Cardiac muscle cell (in vitro differentiated cells and primary cell): ENCODE measurements at places on chromosomes 16 and 17.

DNA sequence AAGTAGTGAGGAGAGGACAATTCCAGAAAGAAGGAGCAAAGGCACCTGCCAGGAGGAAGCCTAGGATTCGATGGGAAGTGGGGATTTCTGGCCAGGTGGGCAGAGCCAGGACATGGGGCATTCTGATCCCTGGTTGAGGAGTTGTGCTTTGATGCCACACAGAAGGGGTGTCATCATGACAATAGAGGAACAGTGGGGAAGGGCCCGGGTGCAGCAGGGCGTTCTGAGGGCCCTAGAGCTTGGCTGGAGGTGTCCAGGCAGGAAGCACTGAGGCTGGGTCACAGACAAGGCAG is 4.3 kb downstream of the EVPLL start:
- H3K27me3 ChIP-seq, result no peaks in the 10 kb centered on the region
- DNase-seq, result no peak
- no peak overlapping the region for H3K27ac ChIP-seq
- no peaks in the 10 kb centered on the region for H3K36me3 ChIP-seq

GRCh38 chr17:79752175-79752574 is 21.4 kb downstream of the ENPP7 start:
- H3K27ac ChIP-seq, result no peak overlapping the region
- H3K4me3 ChIP-seq, result no peak overlapping the region
- peaks cover 58% of the 10 kb centered on the region for H3K27me3 ChIP-seq
- H3K36me3 ChIP-seq, result no peaks in the 10 kb centered on the region
- no peak for DNase-seq

DNA sequence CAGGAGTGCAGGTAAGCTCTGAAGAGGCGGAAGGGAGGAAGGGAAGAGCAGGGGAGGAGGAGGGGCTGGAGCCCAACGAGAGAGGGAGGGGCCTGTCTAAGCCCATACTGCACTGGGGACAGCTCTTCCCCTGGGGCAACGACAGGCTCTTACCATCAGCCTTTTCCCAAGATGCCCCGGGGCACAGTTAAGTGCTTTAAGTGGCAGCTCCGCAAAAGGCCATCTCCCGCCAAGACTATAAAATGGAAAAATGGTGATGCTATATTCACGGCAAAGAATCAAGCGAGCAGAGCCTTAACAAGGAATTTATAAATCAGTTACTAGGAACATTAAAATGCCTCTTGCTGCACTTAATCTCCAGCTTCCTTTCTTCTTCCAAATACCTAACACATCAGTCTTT is 110.2 kb upstream of the NLRP1 start:
- peak; percentile 72 for DNase-seq
- H3K36me3 ChIP-seq, result no peaks in the 10 kb centered on the region
- no peaks in the 10 kb centered on the region for H3K27me3 ChIP-seq
- no peak overlapping the region for H3K27ac ChIP-seq
- no peak overlapping the region for H3K4me3 ChIP-seq

DNA sequence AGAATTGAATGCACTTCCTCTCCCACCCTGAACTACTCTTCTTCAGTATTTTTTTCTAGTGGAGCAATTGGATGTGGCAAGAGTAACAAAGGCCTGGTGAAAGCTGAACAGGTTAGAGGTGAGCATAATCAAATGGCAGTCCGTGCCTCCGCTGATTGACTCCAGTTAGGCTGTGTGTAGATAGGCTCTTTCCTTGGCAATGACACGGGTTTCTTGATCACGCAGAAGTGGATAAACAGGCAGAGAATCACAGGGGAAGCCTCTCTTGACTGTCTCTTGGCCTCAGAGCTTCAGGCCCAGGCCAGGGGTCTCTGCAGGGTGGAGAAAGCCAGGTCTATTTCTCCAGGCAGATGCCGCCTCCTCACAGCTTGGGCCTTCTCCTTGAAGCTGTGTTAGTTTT is 4.2 kb downstream of the CD300LB start:
- no peaks in the 10 kb centered on the region for H3K36me3 ChIP-seq
- no peak overlapping the region for H3K4me3 ChIP-seq
- no peak for DNase-seq
- H3K4me1 ChIP-seq, result no peaks in the 10 kb centered on the region

DNA sequence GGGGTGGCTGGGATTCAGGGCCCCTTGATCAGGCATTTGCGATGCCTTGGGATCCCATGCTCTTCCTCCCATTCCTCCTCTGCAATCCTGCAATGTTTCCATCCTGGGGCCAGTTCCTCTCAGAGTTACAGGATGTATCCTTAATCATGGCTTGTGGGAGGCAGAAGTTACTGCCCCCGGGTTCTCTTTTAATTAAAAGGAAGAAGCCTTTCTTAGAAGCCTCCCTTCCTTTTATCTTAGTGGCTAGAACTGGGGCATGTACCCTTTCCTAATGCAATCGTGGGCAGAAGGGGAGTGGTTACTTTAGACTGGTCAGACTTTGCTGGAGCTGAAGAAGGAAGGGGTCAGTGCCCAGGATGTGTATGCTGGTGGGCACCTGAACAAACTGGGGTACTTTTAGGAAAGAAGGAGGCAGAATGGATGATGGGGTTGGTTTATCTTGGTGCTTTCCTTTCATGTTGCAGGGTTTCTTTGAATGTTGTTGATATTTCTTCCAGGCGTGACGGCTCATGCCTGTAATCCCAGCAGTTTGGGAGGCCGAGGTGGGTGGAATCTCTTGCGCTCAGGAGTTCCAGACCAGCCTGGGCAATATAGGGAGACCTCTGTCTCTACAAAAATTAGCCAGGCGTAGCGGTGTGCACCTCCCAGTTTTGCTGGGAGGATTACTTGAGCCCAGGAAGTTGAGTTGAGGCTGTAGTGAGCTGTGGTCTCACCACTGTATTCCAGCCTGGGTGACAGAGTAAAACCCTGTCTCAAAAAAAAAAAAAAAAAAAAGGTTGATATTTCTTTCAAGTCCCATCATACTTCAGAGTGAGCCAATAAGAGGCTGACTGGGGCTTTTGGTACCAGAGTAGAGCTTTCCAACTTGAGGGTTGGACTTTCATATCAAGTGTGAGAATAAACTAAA is 13.2 kb upstream of the SPN start:
- H3K27ac ChIP-seq, result no peak overlapping the region
- no peaks in the 10 kb centered on the region for H3K4me1 ChIP-seq
- no peak overlapping the region for H3K4me3 ChIP-seq
- no peak for DNase-seq

DNA sequence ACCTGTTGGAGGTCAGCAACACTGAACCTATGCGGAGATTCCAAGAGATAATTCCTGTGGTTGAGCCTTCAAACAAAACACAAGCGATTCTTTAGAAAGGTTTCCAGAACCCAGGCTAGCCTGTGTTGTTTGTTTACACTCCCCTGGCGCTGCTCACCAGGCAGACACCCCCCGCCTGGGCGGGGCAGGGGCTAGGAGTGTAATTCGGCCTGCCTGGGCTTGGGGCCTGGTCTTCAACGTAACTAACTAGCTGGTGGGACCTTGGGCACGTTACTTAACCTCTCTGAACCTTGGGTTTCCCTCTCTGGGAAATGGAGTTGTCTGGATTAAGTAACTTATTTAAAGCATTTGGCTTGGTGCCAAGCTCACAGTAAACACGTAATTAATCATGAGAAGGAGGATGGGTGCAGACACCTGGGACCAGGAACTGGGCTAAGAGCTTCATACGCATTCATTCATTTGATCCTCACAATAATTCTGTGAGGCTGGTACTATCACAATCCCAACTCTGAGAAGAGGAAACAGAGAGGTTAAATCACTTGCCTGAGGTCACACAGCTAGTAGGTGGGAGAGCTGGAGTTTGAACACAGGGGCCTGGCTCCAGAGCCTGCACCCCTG is 7.6 kb upstream of the ARHGAP27 start:
- no peaks in the 10 kb centered on the region for H3K27me3 ChIP-seq
- DNase-seq, result peak; percentile 14
- no peak overlapping the region for H3K27ac ChIP-seq
- no peak overlapping the region for H3K4me3 ChIP-seq

DNA sequence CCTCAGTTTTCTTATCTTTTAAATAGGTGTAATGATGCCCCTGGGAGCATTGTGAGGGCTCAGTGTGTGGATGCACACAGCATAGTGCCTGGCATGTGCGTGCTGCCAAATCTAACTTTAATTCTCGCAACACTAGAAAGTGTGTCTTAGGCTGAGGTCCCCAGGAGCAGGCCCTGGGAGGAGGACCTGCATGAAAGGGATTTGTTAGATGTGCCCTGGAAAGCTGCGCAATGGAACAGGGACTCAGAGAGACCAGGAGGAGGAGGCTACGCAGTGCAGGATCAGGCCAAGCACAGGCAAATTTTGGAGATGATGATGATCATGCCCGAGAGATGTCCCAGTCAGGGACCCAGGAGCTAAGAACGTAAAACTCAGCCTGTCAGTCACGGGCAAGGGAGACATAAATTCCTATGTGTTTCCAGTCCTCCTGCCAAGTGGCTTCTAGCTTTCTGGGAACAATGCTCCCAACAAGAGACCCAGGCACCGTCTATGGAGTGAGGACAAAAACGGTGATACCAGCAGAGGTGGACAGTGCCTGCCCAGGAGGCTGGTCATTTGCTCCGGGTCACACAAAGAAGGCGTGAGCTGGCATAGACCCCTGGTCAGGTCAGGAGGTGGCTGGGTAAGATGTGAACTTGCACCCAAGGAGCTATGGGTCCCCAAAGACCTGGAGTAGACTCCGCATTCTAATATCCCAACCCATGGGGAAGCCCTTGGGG is 352.2 kb upstream of the TNRC6C start:
- no peak overlapping the region for H3K4me3 ChIP-seq
- no peaks in the 10 kb centered on the region for H3K36me3 ChIP-seq
- H3K27ac ChIP-seq, result no peak overlapping the region
- DNase-seq, result no peak

DNA sequence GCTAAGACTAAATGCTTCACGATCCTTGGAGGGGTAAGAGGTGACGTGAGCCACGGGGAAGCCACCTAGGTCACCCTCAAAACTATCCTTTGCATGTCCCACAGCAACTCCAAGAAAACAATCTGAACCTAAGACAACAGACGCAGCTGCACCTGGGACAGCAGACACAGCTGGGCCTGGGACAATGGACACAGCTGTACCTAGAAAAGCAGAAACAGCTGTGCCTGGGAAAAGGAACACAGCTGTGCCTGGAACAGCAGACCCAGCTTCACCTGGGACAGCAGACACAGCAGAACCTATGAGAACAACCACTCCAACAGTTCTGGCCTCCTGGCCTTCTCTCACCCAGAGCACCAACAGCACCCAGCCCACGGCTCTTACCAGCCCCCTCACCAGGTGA is 11.7 kb upstream of the CD300LD start:
- H3K27me3 ChIP-seq, result no peaks in the 10 kb centered on the region
- DNase-seq, result no peak
- no peak overlapping the region for H3K4me3 ChIP-seq
- no peaks in the 10 kb centered on the region for H3K36me3 ChIP-seq
- no peak overlapping the region for H3K27ac ChIP-seq

DNA sequence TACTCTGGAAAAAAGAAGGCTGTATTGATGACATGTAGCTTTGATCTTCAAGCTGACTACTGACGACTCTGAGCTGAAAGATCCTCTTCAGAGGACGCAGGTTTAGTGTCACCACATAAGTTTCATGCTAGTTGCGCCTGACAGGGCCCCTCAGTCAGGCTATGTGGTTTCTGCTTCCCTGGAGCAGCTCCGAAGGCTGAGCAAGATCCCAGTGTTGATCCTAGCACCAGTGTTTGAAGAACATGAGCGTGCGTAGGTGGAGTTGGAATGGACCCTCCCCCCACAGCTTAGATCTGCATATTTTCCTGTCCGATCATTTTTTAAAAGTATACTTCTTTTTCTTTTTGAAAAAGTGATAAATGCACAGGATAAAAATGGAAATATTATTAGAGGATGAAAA is 17.3 kb downstream of the BANP start:
- no peak overlapping the region for H3K4me3 ChIP-seq
- H3K4me1 ChIP-seq, result no peaks in the 10 kb centered on the region
- H3K36me3 ChIP-seq, result no peaks in the 10 kb centered on the region
- no peaks in the 10 kb centered on the region for H3K27me3 ChIP-seq

- no peak overlapping the region for H3K27ac ChIP-seq
- no peak for DNase-seq
- no peak overlapping the region for H3K4me3 ChIP-seq
These were observed 17.1 kb downstream of the MINK1 start for GRCh38 chr17:4850246-4850645.

GRCh38 chr17:45686250-45686649 is 97.9 kb upstream of the CRHR1 start:
- DNase-seq, result no peak
- no peaks in the 10 kb centered on the region for H3K4me1 ChIP-seq
- H3K27ac ChIP-seq, result no peak overlapping the region

GRCh38 chr16:54425681-54426552 is 139.3 kb upstream of the IRX3 start:
- H3K27ac ChIP-seq, result no peak overlapping the region
- H3K4me3 ChIP-seq, result no peak overlapping the region
- DNase-seq, result no peak
- no peaks in the 10 kb centered on the region for H3K27me3 ChIP-seq

GRCh38 chr16:23920899-23921298 is 85.1 kb downstream of the PRKCB start:
- no peaks in the 10 kb centered on the region for H3K36me3 ChIP-seq
- no peak for DNase-seq
- no peaks in the 10 kb centered on the region for H3K4me1 ChIP-seq
- H3K27me3 ChIP-seq, result no peaks in the 10 kb centered on the region

DNA sequence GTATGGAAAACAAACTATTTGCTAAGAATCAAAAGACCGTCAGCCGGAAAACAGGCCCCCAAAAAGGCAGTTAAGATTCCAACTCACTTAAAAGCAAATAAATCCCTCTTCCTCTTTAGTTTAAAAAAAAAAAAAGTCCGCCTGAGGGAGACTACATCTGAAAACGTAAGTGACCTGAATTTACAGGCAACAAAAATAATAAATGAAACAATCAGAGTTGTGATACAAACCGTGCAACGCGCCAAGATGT is 1.1 kb downstream of the KANSL1 start:
- H3K27ac ChIP-seq, result peak overlapping the region; percentile 98
- H3K4me1 ChIP-seq, result peaks cover 41% of the 10 kb centered on the region
- no peaks in the 10 kb centered on the region for H3K27me3 ChIP-seq
- no peak for DNase-seq
- no peaks in the 10 kb centered on the region for H3K36me3 ChIP-seq

GRCh38 chr17:66177048-66177447 is 14.9 kb downstream of the CEP112 start:
- no peaks in the 10 kb centered on the region for H3K27me3 ChIP-seq
- no peak overlapping the region for H3K4me3 ChIP-seq
- DNase-seq, result no peak

- no peaks in the 10 kb centered on the region for H3K4me1 ChIP-seq
- peak; percentile 45 for DNase-seq
- H3K27ac ChIP-seq, result no peak overlapping the region
These were observed 228.6 kb downstream of the ZFHX3 start for GRCh38 chr16:72819345-72819744.

DNA sequence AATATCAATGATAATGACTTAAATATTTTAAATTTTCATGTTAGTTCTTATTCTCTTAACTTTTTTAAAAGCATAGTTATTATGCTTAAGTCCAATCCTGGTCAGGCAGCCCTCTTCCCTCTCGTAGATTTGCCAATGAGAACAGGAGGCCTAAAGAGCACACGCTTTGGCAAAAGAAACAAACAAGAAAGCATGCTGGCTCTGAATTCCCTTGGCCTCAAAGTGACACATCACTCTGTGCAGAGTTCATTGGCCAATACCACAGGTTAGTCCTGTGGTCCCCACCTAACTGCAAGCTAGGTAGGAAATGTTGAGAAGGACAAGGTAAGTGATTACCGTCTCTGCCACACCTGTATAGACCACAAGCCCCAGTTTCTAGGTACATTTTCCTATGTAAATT is 61.5 kb downstream of the MYO1D start:
- no peak overlapping the region for H3K27ac ChIP-seq
- DNase-seq, result no peak
- H3K36me3 ChIP-seq, result no peaks in the 10 kb centered on the region
- H3K4me1 ChIP-seq, result no peaks in the 10 kb centered on the region
- H3K4me3 ChIP-seq, result no peak overlapping the region
- no peaks in the 10 kb centered on the region for H3K27me3 ChIP-seq
